Stimulated activated CD4-positive, alpha-beta T cell treated with anti-CD3 and anti-CD28 coated beads, Interleukin-12 subunit alpha, Interleukin-12 subunit beta, amount 100 ng/mL, for 4 hours (primary cell): ENCODE measurements at places on chromosomes 16 and 17.

- no peak for DNase-seq
Measured at GRCh38 chr17:67390006-67390645, 13.0 kb downstream of the PITPNC1 start.

- DNase-seq, result no peak
Measured at GRCh38 chr16:77383606-77384187, 51.1 kb downstream of the ADAMTS18 start.

DNA sequence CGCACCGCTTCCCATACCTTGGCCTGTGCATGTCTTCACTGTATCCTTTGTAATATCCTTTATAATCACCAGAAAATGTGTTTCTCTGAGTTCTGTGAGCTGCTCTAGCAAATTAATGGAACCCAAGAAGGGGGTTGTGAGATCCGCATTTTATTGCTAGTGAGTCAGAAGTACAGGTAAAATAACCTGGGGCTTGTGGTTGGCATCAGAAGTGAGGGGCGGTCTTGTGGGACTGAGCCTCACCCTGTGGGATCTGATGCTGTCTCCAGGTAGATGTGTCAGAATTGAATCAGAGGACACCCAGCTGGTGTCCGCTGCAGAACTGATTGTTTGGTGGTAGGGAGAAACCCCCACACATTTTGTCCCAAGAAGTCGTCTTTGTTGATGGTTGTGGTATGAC lies 382.4 kb downstream of the SNX29 start:
- no peak for DNase-seq

DNA sequence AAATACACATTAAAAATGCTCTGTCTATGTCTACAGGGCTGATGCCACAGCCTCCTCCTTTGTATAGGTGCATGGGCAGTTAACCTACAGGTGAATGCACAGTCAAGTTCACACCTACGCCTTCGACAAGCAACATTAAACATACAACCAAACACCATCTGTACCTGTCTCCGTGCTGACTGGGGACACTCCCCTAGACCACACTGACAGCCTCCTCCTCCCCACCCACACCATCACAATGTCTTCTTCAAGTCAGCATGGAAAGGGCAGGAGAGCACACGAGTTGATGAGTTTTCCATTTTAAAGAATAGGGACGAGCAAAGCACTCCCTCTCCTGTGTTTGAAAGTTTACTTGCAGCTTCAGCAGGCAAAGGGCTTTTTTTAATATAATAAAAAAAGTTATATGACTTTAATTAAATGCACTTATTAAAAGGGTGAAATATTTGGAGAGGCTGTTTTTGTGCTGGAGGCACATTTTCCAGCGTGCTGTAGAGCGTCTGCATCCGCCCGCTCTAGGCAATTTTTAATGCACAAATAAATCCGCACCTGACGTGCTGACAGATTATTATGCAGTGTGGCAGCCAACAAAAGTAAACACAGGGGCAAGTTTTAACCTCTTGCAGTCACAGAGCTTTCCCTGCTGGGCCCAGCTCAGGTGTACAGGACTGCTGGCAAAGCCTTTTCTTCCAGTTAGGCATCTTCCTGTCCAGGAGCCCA lies 367.9 kb downstream of the SOX9 start:
- no peak for DNase-seq

GRCh38 chr17:19346351-19347255 lies 15.9 kb downstream of the B9D1 start:
- DNase-seq, result no peak
